ENCODE measurements at places on chromosomes 7 and 10. TPM values are rescaled to one million over a fixed set of nuclear protein-coding genes. Genes with fewer than 3 reads are reported as not detected.

Gene HMX2
- not detected for total RNA-seq

Gene CDHR3
- 7.8 TPM for total RNA-seq

Gene ASB10
- total RNA-seq: not detected

Gene PTER
- total RNA-seq: 28.1 TPM

Gene KCNIP2
- total RNA-seq: 1.1 TPM

Gene NKX2-3
- total RNA-seq: not detected

Gene ANXA8
- total RNA-seq: 0.39 TPM

Gene PRSS37
- not detected for total RNA-seq

Gene FAM20C
- total RNA-seq: 42.3 TPM

Gene STK31
- 0.22 TPM for total RNA-seq

Gene LIPF
- total RNA-seq: not detected

Gene HOXA10
- 30.6 TPM for total RNA-seq

Gene TFPI2
- total RNA-seq: 16.0 TPM

Gene OAT
- total RNA-seq: 127 TPM

Gene DPYSL4
- 6.9 TPM for total RNA-seq

Gene PPIF
- total RNA-seq: 51.7 TPM

Gene OPALIN
- total RNA-seq: not detected

Gene SORBS1
- 2.6 TPM for total RNA-seq

Gene CALD1
- 294 TPM for total RNA-seq

Gene ABCB4
- total RNA-seq: 0.65 TPM

Gene UTF1
- total RNA-seq: not detected

Gene C7orf33
- not detected for total RNA-seq

Gene CPXM2
- 52.1 TPM for total RNA-seq

Gene STEAP2
- 24.8 TPM for total RNA-seq

Gene SPDYE16
- not detected for total RNA-seq

Gene FAM200A
- total RNA-seq: 9.9 TPM

Gene PKD2L1
- not detected for total RNA-seq

Gene CYP2E1
- 1.6 TPM for total RNA-seq

Gene DLX6
- 1.6 TPM for total RNA-seq

Gene SERPINE1
- total RNA-seq: 247 TPM

Gene MACC1
- 0.22 TPM for total RNA-seq

Gene PPP1R3A
- total RNA-seq: not detected

Gene INA
- 0.13 TPM for total RNA-seq

Gene FAM237B
- total RNA-seq: not detected

All from articular chondrocyte of knee joint (primary cell).